ENCODE measurements at places on chromosomes 2 and 18.

- DNase-seq = no peak
These were observed 115.3 kb upstream of the LINC00305 start for GRCh38 chr18:64264171-64264570.

DNA sequence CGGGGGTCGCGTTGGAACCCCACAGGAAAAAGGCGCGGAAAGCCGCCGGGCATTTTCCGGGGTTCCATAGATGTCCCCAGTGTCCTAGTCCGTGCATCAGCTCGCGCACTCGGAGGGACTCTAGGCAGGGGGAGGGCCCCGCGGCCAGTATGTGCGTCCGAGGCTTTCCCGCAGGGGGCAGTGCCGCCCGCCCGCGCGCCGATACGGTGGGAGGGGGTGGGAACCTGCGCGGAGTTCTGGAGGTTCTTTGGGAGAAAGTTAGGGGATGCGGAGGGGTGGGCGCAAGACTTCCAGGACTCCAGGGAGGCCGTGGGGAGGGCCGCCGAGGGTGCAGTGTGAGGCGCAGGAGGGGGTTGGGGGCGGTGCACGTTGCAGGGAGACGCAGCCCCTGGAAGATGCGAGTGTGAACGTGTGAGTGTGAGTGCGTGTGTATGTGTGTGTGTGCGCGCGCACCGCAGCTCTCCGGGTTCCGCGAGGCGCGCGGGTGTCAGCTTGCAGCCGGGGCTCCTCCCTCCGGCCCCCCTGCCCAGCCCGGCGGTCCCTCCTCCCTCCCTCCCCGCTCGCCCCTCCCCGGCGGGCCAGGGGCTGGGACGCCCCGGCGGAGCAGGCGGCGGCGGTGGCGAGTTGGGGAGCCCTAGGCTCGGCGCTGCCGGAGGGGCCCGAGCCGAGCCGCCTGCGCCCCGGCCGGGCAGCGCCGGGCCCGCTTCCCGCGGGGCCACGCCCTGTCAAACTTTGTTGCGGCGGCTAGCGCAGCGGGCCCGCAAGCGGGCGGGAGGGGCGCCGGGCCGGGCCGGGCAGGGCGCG, at the start of gene TCF7L1:
Gene TCF7L1, plus strand, starts transcription at position 559 of the 804 bp plus-strand sequence. CDS start 293 bp downstream, outside the sequence.
- DNase-seq = no peak

DNA sequence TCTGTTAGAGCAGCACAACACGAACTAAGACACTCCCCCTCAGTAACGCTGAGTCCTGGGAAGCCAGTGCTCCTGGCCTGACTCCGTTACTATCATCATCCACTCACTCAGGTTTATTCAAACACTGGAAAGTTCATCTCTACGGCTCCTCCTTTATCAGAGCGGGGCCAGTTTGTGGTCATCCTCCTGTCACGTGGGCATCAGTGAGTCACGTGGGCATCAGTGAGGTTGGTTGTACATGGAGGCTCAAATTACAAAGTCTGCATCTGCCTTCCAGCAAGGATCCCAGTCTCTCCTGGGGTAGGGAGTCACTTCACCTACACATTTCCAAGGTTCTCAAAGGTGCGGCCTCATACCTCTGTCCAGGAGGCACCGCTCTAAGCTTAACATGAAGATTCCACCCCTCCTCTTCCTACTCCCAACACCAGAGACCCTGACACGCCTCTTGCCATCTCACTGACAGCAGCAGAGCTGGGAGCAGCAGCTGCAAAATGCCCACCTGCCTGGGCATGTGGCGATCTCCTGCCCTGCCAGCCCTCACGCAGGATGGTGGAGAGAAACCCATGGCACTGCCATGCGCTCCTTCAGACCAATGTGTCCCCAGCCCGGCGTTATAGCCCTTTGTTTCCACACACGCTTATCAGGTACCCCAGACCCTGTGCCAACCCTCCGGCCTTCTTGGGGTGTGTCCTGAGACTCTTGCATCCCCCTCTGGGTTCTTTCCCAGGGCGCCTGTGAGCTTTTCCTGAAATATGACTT, 99.2 kb upstream of the PTPRM start:
- no peak for DNase-seq

GRCh38 chr2:202965810-202966460, 48.7 kb upstream of the NBEAL1 start:
- DNase-seq = no peak

GRCh38 chr2:104889291-104889959, 35.5 kb downstream of the POU3F3 start:
- DNase-seq = no peak

DNA sequence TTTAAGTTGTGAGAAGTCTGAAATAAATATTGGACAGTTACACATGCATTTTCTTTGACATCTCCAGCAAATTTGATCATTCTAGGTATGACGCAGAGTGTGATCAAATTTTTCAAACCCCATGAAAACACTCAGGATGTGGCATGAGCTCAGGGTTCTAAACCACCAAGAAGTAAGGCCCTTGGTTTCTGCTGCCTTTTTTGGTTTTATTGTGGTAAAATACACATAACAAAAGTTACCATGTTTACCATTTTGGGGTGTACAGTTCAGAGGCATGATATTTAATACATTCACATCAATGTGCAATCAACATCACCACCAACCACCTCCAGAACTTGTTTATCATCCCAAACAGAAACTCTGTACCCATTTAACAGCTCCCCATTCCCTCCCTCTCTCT, 64.3 kb upstream of the TTN start:
- no peak for DNase-seq

DNA sequence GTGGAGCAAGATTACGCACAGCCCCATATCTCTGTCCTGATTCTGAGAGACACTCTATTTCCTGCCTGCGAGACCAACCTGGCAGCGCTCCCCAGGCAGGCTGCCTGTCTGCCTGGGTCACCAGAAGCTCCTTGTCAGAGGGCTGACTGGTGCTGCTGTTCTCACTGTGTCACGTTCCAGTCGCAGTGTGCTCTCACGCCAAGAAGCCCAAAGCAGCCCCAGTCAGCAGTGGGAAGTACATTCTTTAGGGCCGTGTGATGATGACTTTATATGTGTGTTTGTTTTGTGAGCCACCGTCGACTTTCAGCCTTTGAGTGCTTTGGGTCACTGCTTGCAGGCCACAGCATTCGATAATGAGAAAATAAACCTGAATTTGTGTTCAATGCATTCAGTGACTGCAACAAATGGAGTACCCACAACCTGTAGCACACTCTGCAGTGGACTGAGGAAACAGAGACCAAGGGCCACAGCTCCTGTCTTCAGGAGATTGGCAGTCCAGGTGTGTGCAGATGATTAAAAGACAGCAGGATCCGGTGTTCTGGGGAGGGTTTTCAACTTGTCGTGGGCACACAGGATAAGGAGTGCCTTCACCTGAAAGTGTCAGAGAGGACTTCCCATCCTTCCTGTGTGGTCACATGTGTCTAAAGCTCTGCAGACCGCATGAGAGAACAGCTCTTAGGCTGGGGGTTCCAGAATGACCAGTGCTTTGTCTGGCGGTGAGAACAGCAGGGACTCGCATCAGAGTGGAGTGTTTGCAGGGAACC, 4.8 kb downstream of the TNFRSF11A start:
- no peak for DNase-seq

- no peak for DNase-seq
These were observed 89.6 kb upstream of the NPAS2 start for GRCh38 chr2:100730290-100730868.
